Activated CD8-positive, alpha-beta T cell treated with anti-CD3 and anti-CD28 coated beads for 36 hours (primary cell): ENCODE measurements at places on chromosomes 7 and 10. TPM values are rescaled to one million over a fixed set of nuclear protein-coding genes. Genes with fewer than 3 reads are reported as not detected.

The TRIM50 gene
- total RNA-seq: not detected

GRCh38 chr10:3828404-3829155 is 43.6 kb upstream of the KLF6 start:
- peak; percentile 83 for DNase-seq

DNA sequence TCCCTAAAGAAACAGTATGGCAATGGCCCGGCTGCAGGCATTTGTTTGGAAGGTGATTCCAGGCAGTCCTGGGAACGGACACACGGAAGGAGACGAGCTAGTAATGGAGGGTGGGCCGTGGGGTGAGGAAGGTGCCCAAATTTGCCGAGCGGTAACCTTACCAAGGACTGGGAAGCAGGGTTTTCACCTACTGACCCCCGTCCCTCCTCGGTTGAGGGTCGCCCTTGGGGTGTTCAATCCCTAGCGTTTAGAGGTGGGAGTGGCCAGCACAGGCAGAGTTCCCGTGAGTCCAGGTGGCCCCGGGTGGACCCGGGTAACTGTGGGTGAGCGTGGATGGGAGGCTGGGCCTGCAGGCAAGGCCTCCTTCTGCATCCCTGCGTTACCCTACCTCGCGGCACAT is 198.8 kb downstream of the TCERG1L start:
- no peak for DNase-seq

DNA sequence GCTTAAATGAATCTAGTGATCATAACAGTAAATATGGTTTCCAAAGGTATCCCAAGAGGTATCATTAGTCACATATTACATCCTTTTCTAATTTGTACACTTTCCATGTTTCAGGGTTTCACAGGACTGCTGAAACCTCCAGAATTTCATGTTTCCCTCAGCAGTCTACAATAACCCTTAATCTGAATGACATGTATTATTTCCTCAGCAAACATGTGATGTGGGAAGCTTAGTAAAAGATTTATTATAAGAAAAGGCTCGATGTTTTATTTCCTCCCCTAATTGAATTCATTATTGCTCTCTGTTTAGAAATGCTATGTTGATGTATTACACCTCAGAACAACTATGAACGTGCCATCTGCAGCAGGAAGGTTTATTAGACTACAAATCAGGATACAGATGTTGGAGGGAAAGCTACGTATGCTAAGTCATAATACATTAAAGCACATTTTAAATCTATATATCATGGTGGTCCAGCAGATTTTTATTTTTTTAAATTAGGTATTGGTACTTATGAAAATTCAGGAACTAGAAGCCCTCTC is 52.5 kb upstream of the SKAP2 start:
- no peak for DNase-seq

The FGL2 gene
- total RNA-seq: 0.95 TPM

The RPEL1 gene
- not detected for total RNA-seq

DNA sequence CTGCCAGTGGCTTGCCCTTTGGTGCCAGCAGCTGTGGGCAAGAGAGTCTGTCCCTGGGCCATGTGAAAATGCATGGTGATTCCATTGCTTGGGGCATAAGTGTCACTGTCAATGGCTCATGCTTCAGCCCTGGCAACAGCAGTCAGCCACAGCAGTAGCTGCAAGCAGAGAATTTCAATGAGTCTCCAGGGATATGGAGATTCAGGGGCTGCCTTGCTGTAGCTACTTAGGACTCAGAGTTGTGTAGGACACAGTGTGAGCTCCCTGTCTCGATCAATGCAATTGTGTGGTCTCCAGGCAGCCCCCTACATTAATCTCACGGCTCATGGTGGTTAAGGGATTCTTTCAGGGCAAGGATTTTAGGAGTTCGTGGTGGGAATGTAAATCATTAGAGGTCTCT is 126.3 kb upstream of the STARD3NL start:
- no peak for DNase-seq

DNA sequence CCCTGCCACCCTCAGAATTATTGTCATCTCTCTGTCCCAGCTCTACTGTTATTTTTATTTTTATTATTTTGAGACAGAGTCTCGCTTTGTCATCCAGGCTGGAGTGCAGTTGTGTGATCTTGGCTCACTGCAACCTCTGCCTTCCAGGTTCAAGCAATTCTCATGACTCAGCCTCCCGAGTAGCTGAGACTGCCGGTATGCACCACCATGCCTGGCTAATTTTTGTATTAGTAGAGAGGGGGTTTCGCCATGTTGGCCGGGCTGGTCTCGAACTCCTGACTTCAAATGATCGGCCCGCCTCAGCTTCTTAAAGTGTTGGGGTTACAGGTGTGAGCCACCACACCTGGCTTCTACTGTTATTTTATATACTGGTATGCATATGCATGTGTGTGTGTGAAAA is 11.0 kb downstream of the CALHM2 start:
- no peak for DNase-seq

The ADCYAP1R1 gene
- total RNA-seq: not detected

GRCh38 chr10:47291682-47292081 is 8.3 kb upstream of the GDF10 start:
- no peak for DNase-seq

The ZNF804B gene
- not detected for total RNA-seq

The HYAL4 gene
- not detected for total RNA-seq

- no peak for DNase-seq
These were observed 865.9 kb downstream of the LRMDA start for GRCh38 chr10:76297358-76297757.
